Fibroblast of lung (primary cell): ENCODE measurements at places on chromosomes 6 and 20. TPM values are rescaled to one million over a fixed set of nuclear protein-coding genes. Genes with fewer than 3 reads are reported as not detected.

Gene BPIFB4
- not detected in 2 replicates for polyA plus RNA-seq

Gene GJA10
- not detected in 2 replicates for polyA plus RNA-seq

Gene IL17F
- polyA plus RNA-seq: not detected in 2 replicates

Gene MUC22
- polyA plus RNA-seq: not detected in 2 replicates

Gene MRAP2
- polyA plus RNA-seq: 0.03 and 0.10 TPM in 2 replicates

Gene RAET1E
- 0.12 and 0.70 TPM in 2 replicates for polyA plus RNA-seq

Gene GATA5
- 0.02 and 0.08 TPM in 2 replicates for polyA plus RNA-seq

Gene CCN5
- polyA plus RNA-seq: 1.6 and 122 TPM in 2 replicates

Gene KCNB1
- 0.07 and 0.08 TPM in 2 replicates for polyA plus RNA-seq

Gene ARHGAP18
- polyA plus RNA-seq: 18.6 and 46.7 TPM in 2 replicates

Gene GINS1
- polyA plus RNA-seq: 5.6 and 13.5 TPM in 2 replicates

Gene MTFR2
- 3.3 and 12.7 TPM in 2 replicates for polyA plus RNA-seq

Gene AGPAT4
- polyA plus RNA-seq: 4.7 and 5.0 TPM in 2 replicates

Gene C20orf202
- polyA plus RNA-seq: not detected in 2 replicates

- no peak for DNase-seq
These were observed 112.7 kb upstream of the THBS2 start for GRCh38 chr6:169366258-169366901.

- peak; percentile 64 for DNase-seq
These were observed 262.8 kb downstream of the TMEM242 start for GRCh38 chr6:157060440-157060952.

GRCh38 chr6:85322446-85323105, 127.3 kb upstream of the NT5E start:
- no peak for DNase-seq

DNA sequence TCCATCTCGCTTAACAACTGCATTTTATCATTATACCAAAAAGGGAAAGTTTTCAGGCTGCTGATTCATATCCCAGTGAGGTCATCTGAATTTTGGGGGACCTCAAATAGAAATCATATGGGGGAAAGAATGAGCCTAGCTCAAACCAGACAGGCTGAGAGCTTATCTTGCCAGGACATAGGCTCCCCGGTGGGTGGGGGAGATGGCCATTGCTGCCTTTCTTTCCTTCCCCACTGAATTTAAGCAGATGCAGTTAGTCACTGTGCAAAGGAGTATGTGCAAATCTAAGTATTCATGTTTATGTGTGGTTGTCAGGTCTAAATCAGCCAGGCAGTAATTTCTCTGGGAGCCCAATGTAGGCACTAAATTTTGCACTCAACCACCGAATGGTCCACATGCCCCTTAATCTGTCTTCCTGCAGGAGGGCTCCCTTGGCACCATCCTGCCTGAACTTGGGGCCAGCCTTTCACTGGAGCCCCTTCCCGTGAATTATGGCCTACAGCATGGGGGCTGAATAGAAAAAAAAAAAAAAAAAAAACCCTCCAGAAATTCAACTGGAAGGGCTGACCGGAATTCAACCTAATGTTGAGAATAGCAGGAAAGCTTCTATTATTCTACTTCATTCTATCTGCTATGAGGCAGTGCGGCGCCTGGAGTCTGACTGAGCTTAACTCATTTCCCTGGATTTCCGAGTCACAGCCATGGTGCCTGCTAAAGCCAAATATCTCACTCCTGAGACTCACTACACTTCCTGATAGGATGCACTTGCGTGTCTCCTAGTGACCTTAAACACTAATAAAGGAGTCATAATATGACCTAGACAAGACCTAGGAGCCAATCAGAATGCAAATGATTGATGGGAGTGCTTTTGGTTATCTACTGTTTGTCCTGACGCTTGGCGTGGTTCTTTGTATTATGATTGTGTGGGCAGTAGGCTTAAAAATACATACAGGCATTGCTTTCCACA, 161.5 kb upstream of the HEY2 start:
- peak; percentile 36 for DNase-seq

GRCh38 chr20:19602675-19603375, 155.2 kb upstream of the RIN2 start:
- no peak for DNase-seq

DNA sequence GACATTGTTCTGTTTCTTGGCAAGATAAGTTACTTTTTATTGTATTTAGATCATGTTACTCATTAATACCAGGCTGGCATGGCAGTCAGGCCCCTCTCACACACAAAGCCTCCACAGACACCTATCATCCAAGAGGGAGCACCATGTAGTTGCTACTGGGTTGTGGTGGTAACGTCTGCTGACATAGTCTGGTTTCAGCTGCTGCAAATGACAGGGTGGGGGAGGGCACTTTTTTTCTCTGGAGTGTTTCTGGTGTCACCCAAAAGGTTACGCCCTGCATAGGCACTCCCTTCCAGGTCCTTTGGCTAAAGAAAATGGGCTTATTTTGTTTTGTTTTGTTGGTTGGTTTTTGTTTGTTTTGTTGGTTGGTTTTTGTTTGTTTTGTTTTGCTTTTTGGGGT, 236.4 kb upstream of the RIMS1 start:
- no peak for DNase-seq

DNA sequence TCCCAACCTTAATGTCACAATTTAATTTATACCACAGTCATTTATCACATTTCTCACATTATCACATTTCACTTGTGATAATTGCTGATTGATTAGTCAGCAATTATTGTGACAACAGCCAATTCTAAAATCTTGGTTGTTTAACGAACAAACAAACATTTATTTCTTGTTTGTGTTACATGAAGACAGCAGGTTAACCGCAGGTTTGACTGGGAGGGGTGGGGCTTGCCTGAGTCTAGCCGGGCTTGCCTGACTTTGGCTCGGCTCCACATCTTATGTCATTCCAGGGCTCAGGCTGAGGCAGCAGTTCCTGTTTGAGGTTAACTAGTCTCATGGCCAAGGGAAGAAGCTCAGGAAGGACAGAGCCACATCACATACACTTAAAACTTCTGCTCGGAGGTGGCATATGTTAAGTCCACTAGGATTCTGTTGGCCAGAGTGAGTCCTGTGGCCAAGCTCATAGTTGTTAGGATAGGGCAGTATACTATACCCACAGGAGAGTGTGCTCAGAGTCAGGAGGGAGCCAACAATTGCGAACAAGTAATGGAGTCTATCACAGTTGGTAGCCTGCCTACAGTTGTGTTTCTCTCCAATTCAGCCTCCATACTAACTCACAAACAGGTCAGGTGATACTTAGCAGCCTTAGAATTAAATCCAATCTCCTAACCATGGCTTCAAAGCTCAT, 90.0 kb upstream of the IFNGR1 start:
- peak; percentile 49 for DNase-seq

GRCh38 chr20:46368902-46369268, 37.5 kb downstream of the ELMO2 start:
- no peak for DNase-seq

DNA sequence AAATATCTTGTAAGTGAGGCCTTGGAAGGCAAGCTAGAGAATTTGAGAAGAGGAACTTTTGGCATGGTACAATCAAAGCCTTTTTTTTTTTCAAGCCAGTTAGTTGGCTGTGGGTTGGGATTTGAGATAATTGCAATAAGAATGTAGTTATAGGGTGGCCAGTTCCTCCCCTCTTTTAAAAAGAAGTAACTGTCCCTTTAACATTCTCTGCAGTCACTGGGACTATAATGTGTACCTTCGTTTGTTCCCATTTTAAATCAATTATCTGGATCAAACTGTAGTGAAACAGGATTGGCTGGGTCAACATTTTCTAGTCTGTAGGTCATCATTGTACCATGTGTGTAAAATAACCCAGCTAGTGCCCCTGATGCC, 212.3 kb upstream of the LAMP5 start:
- DNase-seq: no peak

GRCh38 chr6:155466539-155466938, 10.9 kb upstream of the NOX3 start:
- DNase-seq: no peak

- no peak for DNase-seq
These were observed 368.0 kb downstream of the QKI start for GRCh38 chr6:163782436-163783003.

GRCh38 chr6:10373642-10374359, 41.1 kb downstream of the TFAP2A start:
- no peak for DNase-seq

GRCh38 chr6:50724381-50725124, 11.2 kb downstream of the TFAP2D start:
- no peak for DNase-seq

- no peak for DNase-seq
These were observed 431.5 kb downstream of the HACE1 start for GRCh38 chr6:104428184-104428583.

- no peak for DNase-seq
These were observed 106.6 kb downstream of the DLL1 start for GRCh38 chr6:170184316-170184715.

DNA sequence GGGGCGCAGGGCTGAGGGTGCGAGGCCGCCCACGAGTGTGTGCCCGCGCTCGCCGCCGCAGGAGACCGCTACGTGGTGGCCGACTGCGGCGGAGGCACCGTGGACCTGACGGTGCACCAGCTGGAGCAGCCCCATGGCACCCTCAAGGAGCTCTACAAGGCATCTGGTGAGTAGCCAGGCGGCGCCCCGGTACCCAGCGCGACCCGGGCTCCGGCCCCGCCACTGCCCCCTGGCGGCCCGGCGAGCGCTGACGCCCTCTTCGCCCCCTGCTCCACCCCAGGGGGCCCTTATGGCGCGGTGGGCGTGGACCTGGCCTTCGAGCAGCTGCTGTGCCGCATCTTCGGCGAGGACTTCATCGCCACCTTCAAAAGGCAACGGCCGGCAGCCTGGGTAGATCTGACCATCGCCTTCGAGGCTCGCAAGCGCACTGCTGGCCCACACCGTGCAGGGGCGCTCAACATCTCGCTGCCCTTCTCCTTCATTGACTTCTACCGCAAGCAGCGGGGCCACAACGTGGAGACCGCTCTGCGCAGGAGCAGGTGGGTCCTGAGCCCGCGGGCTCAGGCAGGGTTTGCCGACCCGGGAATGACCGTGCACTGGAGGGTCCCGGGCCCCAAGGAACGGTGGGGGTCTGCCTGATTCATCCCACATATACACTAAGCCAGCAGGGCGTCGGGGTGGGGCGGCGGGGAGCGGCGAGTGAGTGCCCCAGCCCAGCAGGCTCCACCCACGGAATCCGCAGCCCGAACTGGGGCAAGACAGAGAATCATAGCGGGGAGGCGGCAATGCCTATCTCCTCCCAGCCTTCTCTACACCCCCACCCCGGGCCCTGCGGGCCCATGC, 17.4 kb downstream of the HSPA12B start:
- DNase-seq: no peak

DNA sequence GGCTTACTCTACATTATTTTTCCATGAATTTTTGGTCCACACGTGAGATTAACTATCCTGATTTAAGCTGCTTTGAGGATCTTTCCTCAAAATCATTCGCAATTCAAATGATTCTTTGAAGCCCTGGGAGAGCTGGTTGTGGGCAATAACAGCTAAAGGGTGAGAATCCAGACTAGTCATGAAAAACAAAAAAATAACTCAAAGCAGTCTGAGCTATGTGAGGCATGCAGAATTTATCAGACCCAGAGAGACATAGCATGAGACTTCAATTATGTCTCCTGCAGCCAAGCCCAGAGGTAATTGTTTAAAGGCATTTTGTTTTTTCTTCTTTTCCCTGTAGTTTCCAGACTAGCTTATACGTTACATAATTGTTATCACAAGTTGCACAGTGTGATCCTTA, 517.3 kb upstream of the PTCHD4 start:
- DNase-seq: no peak

GRCh38 chr6:125102891-125103290, 50.7 kb upstream of the TPD52L1 start:
- DNase-seq: peak; percentile 86
